ENCODE measurements at places on chromosomes 1 and 21.

- DNase-seq, result no peak
Measured at GRCh38 chr1:4976859-4977440, 322.5 kb downstream of the AJAP1 start.

DNA sequence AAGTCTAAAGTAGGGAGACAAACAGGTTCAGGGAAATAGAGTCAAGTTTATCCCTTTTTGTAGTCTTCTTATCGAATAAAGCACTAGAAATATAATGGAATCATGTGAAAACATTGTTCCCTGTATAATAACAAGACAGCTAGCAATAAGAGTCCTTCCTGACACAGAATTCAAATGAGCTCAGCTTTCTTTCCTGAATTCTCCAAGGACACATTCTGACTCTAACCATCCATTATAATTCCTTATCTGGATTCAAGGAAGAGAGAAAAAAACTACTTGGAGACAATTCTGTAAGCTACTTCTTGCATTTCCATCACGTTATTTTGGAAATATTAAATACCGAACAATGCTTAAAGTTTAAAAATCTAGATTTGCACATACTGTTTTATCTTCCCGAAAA lies 58.8 kb downstream of the ANKRD13C start:
- no peak for DNase-seq

DNA sequence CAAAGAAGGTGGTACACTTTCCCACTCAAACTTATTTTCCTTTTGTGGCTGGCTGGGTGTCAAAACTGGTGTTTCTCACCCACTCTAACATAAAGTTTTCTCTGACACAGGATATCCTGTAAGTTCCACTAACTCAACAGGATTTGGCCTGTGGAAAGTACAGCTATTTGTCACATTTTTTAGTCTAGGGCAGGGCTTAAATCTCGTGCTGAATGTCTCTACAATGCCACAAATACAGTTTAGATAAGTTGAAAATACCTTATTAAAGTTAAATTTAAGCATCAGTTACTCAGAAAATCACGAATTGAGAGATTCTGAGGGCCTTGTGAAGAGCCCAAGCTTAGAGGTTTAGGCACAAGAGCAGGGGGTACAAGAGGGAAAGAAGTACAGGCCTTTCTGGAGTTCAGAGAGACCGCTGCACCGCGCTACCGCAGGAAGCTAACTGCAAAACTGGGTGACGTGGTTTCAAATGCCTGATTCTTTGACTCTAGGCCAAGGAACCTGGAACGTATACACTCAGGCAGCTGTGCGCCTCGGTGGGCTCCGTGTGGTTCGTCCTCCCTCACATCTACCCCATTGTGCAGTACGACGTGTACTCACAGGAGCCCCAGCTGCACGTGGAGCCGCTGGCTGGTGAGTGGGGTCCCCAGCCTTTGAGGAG lies 23.4 kb upstream of the PWP2 start:
- no peak for DNase-seq

- DNase-seq, result no peak
Measured at GRCh38 chr1:47742890-47743760, 254.1 kb downstream of the TRABD2B start.

GRCh38 chr21:42744520-42745445 lies 91.4 kb downstream of the PDE9A start:
- no peak for DNase-seq

DNA sequence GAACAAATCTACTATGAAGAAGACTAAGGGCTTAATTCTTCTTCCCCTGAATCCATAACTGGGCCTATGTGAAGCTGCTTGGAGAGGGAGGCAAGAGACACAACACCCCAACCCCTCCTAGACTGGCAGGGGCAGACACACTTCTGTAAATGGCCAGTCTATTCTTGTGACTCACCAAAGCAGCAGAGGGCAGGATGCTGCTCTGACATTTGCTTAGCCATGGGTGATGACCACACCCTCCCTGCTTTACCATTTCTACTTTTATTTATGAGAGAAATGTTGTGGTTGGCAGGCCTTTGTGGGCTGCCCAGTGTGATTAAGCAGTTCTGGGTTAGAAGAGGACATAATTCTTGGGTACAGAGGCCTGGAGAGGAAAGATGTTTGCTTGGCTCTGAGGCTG lies 189.8 kb upstream of the DPYD start:
- no peak for DNase-seq

DNA sequence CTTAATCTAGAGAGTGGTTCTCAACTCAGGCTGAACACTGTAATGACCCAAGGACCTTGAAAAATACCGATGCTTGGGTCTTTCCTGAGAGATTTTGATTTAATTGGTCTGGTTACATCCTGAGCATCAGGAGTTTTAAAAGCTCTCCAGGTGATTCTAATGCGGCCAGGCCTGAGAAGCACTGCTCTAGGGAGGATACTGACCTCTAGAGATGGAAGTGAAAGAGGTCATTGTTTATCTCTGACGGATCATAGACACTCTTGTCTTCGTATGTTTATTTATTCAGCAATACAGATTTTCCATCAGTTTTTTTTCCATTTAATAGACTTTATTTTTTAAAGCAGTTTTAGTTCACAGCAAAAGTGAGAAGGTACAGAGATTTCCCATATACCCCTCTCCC lies 54.5 kb upstream of the IGSF5 start:
- no peak for DNase-seq

DNA sequence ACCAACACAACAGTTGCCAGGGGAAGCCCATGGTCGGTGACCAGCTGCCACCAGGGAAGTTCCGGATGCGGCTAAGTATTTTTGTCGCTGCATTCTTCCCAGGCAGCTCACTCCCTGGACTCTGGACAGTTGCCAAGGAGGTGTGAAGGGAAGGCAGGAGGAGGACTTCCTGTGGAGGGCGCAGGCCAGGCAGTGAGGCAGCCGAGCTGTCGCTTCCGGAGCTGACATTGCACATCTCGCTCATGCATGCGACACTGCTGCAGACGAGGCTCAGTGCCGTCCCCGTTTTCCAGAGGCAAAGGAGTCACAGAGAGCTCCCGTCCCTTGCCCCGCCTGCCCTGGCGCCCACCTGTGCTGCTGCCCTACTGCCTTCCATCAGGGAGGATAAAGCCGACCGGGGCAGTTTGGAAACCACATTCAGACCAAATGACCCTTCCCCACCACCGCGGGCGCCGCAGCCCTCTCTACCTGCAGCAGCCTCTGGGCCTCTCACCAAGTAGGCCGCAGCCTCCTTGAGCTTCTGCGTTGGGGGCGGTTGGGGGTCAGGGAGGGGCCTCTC lies 81.4 kb downstream of the NENF start:
- DNase-seq, result no peak

GRCh38 chr1:150089846-150090520 lies 22.4 kb downstream of the VPS45 start:
- no peak for DNase-seq

DNA sequence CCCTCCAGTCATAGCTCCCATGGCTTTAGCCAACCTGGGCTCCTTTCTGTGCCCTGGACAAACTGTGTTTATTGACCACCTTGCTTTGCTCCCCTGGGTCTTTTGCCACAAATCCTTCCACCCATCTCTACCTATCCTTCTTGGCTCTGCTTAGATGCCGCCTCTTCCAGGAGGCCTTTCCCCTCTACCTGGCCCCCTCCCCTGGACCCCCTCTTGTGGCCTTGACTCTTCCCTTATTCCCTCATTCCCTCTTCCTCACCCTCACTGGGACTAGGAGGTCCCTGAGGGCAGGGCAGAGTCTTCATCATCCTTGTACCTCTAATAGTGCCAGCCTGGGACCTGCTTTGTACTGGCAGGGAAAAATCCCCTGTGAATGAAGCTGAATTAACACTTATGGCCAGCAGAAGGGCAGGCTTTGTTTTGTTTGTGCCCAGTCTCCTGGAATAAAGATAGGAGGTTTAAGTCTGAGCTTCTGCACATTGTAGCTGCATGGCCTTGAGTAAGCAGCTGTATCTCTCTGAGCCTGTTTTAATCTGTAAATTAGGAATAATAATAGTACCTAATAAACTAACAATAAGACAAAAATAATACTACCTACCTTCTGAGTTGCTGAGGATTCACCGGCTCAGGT lies 13.7 kb downstream of the PTPRU start:
- no peak for DNase-seq

GRCh38 chr1:40980453-40981121 lies 1.1 kb downstream of the CTPS1 start:
- no peak for DNase-seq
